ENCODE measurements at places on chromosomes 3 and 15.
A peak's percentile ranks its signal among the peaks of the same experiment; 100 is the strongest.

GRCh38 chr15:74242441-74243185, 6.5 kb downstream of the CCDC33 start:
- no peak for DNase-seq

GRCh38 chr3:166453478-166453877, 616.3 kb upstream of the BCHE start:
- no peak for DNase-seq

- no peak for DNase-seq
Observed at GRCh38 chr3:103810167-103810566, 1375.4 kb downstream of the ZPLD1 start.

DNA sequence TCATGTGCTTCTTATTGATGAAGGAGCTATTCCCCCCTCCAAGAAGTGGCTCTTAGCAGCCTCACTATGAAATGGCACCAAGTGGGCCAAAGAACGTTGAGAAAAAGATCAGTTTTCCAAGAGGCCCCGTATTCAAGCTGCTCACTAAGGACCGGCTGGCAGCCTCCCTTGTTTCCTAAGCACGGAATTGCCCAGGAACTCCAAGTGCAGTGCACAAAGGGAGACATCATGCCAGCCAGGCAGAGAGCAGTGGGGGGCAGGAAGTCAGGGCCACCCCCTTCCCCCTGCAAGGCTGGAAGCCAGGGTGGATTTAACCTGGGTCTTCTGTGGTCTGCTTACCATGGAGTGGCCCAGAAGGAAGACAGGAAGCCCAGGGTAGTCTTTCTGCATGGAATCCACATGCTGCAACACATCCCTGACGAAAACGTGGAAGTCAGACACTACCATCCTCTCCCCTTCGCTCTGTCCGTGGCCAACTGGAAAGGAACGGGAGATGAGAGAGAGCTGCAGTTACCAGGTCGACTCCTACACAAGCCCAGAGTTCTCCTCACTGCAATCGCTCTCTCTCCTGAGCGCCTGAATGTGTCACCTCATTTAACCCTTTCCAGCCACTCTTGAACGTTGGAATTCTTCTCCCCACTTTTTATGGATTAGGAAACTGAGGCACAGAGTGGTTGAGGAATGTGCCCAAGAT, 49.5 kb downstream of the ABTB1 start:
- no peak for DNase-seq

GRCh38 chr3:128453501-128454309, 13.0 kb downstream of the DNAJB8 start:
- DNase-seq = no peak

- DNase-seq = no peak
Observed at GRCh38 chr3:137297770-137298169, 340.0 kb downstream of the IL20RB start.

DNA sequence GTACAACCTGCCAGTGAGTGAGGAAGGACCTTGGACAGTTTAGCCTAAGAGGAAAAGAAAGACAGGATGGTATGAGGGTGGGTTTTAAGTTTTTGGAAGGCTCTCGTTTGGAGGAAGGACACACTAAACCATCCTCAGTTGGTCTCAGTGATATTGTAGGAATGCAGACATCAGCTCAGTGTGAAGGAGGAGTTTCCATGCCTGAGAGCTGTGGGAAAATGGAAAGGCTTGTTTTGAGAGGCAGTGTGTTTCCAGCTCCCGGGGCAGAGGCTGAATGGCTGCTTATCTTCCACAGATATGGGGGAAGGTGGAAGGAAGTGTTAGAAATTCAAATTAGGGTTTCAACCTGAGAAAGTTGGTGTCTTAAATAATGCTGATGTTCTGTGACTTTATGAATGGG, 89.6 kb upstream of the MYZAP start:
- no peak for DNase-seq

- no peak for DNase-seq
Observed at GRCh38 chr3:77915336-77915735, 875.4 kb downstream of the ROBO2 start.

GRCh38 chr3:190424108-190424477, 25.6 kb downstream of the TMEM207 start:
- no peak for DNase-seq

DNA sequence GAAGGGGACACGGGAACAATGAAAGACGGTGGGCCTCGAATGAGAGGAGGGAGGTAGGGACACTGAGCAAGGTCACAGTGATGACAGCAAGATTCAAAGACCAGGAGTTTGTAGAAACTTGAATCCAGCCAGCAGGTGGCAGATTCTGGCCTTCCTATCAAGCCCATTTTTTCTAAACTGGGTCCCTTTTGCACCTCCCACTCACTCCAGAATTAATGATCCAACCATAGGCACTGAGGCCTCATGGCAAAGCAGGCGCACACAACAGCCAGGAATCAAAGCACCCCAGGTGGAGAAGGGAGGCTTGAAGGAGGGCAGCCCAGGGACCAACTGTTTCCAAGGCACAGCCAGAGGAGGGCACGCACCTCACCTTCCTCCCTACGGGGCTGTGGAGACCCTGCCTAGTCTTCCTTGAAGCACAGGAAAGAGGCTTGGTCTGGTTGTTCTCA, 90.2 kb downstream of the ANP32A start:
- peak; percentile 49 for DNase-seq

DNA sequence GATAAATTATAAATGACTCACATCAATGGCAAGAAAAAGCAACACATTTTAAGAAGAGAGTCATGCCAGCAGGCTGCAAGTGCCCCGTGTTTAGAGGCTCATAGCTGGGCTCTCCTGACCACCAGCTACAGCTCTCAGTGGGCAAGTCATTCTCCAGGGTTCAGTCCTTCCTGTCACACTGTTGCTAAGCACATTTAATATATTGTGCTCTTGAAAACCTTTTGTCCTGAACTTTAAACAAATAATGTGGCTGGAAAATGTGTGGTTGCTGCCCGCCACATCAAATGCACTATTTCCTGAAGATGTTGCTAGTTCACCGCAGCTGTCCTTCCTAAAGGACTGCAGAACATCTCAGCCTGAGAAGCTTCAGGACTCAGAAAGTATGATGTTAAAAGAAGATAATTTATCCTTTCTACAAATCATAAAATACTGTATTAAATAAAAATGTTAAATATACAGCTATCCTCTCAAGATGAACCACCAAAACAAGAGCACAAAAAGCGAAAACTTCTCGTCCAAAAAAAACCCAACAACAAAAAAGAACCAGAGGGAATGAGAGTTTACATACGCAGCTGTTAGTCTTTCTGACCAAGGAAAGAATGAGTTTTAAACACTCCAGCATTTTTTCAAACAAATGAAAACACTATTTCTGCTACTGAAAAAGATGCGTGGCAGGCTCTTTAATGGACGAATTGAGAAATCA, 951 bp downstream of the TARS3 start:
- peak; percentile 11 for DNase-seq

GRCh38 chr3:155154255-155154654, 74.1 kb downstream of the MME start:
- DNase-seq = no peak

- no peak for DNase-seq
Observed at GRCh38 chr3:95408464-95408862, 1345.6 kb downstream of the NSUN3 start.

DNA sequence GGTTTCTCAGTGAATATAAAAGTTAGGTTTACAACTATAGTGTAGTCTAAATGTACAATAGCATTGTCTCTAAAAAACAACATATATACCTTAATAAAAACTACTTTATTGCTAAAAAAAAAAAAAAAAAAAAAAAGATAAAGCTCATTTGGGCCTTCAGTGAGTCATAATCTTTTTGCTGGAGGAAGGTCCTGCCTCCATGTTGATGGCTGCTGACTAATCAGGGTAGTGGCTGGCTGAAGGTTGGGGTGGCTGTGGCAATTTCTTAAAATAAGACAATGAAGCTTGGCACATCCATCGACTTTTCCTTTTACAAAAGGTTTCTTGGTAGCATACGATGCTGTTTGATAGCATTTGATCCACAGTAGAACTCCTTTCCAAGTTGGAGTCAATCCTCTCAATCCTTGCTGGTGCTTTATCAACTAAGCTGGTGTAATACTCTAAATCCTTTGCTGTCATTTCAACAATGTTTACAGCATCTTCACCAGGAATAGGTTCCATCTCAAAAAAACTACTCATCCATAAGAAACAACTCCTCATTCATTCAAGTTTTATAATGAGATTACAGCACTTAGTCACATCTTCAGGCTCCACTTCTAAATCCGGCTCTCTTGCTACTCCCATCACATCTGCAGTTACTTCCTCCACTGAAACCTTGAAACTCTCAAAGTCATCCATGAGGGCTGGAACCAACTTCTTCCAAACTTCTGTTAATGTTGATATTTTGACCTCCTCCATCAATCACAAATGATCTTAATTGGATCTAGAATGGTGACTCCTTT, 13.3 kb downstream of the ZNF280D start:
- DNase-seq = no peak

DNA sequence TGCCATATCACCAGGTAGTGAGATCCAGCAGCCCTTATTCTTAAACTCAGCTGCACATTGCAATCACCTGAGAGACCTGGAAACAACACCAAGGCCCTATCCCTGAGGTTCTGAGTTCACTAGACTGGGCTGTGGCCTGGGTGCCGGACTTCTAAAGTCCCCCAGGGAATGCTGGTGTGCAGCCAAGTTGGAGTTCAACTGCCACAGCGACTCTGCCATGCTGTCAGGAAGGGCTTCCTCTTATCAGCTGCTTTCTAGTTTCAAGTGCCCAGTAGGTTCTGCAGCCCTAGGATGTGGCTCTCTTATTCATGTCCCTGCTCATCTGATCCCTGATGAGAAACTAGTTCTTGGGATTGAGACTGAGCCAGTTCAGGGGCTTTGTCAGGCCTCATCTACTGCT, 47.8 kb downstream of the ACAA1 start:
- DNase-seq = no peak

GRCh38 chr15:52186651-52187486, 4.3 kb downstream of the GNB5 start:
- DNase-seq = no peak

DNA sequence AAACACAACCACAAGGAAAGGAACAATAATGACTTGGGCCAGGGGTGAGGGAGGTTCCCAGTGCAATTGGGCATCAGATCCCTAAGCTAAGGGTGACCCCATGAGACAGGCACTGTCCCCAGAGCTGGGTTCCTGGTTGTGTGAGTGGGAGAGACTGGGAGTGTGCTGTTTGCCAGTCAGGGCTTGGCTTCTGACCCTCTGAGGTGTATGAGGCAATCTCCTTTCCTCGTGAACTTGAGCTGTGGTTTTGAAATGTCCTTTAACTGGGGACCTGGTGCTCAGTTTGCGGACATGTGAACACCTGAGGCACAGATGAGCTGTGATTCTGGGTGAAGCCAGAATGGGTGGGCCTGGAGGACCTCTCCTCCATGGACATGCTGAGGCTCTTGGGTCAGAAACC, 58.5 kb upstream of the PLXNA1 start:
- no peak for DNase-seq

DNA sequence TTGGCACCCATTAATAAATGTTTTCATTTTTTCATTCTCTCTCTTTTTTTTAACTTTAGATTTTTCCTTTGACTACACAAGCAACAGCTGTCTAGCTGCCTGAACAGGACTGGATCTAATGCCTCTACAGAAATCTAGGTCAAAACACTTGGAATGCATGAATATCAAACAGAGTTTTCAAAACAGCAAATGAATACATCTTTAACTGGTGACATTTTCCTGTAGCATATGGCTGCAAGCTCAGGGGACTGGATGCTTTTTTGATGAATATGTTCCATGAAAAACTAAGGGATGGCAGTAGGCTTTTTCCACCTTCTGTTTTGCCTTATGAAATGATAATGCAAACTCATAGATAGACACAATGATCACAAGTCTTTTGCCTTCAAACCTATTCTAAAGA, 661.7 kb downstream of the MCTP2 start:
- DNase-seq = no peak

DNA sequence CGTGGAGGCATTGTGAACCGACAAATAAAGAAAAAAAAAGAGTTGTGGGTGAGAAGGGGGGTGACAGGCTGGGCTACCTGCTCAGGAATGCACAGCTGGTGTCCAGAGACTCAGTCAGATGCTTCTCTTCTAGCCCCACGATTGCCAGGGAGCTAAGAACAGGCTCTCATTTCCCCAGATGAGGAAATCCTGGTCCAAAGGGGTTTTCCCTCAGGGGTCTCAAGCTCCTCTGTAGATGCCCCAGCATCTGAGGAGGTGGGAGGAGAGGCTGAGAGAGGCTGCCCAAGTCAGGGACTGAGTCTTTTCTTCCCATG, 35.5 kb downstream of the BNC1 start:
- no peak for DNase-seq

GRCh38 chr15:25793354-25794050, 69.6 kb downstream of the ATP10A start:
- no peak for DNase-seq

DNA sequence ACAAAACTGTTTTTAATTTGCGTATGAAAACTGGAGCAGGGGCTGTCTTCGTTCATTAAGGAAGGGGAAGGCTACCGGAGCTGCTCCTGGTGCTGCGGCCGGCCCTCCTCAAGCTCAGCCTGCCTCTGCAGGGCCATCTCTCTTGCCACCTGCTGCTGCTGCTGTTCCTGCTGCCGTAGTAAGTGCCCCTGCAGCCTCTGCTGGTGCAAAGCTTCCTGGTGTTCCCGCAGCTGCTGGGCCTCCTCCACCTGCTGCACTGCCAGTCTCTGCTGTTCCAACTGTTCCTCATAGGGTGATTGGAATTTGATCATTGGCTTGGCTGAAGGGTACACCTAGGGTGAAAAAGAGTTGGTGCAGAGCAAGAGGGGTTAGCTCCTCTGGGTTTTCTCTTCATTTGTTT, 66.0 kb downstream of the GOLIM4 start:
- no peak for DNase-seq

DNA sequence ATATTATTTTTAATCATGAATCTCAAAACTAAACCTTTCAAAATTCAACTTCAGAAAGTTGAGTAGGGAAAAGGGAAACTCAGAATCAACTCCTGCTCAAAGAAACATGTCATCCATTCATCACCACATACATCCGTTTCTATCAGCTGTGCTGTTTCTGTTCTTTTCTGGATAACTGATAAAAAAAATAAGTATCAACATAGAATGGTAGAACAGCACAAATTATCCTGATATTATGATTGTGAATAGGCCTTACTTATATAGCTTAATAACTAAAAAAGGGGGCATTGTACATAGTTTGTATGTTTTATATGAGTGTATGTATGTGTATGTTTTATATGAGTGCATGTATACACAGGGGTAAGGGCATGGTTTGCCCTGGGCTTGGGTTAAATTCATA, 3.1 kb downstream of the TM4SF1 start:
- no peak for DNase-seq

- DNase-seq = no peak
Observed at GRCh38 chr3:52845157-52845556, 10.3 kb upstream of the MUSTN1 start.

DNA sequence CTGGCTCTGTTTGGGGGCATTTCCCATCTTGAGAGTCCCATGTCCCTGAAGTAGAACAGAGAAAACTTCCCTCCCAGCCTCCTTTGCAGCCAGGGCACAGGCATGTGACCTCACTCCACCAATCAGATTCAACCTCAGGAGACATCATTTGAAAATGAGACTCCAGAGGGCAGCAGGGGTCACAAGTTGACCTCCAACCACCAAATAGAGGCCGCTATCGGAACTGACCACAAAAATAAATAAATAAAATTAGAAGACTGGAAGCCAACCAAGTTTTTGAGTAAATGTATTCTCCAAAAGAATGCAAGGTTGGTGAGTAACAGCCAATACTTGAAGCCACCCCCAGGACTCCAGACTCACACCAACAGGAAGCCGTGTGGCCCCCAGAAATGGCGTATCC, 106.5 kb downstream of the CHSY1 start:
- no peak for DNase-seq

- peak; percentile 97 for DNase-seq
Observed at GRCh38 chr15:40098489-40099261, 10.0 kb downstream of the BMF start.
